ENCODE measurements at places on chromosomes 3 and 15. TPM values are rescaled to one million over a fixed set of nuclear protein-coding genes. Genes with fewer than 3 reads are reported as not detected.

GRAMD1C gene
- total RNA-seq: 2.8 TPM

GRK7 gene
- total RNA-seq: 0.12 TPM

SNX33 gene
- 16.2 TPM for total RNA-seq

CLDN18 gene
- total RNA-seq: not detected

CHD2 gene
- 50.6 TPM for total RNA-seq

RMDN3 gene
- 34.0 TPM for total RNA-seq

FAM131A gene
- 24.2 TPM for total RNA-seq

DPPA2 gene
- not detected for total RNA-seq

PLCB2 gene
- total RNA-seq: 1.3 TPM

PCOLCE2 gene
- 17.3 TPM for total RNA-seq

LSMEM2 gene
- total RNA-seq: not detected

ZNF774 gene
- total RNA-seq: 1.1 TPM

GRCh38 chr3:24151594-24151993 is 206.5 kb downstream of the NR1D2 start:
- no peak overlapping the region for H3K4me3 ChIP-seq
- peaks cover 28% of the 10 kb centered on the region for H3K4me1 ChIP-seq
- no peak for DNase-seq
- H3K36me3 ChIP-seq: no peaks in the 10 kb centered on the region
- H3K27me3 ChIP-seq: no peaks in the 10 kb centered on the region

DNA sequence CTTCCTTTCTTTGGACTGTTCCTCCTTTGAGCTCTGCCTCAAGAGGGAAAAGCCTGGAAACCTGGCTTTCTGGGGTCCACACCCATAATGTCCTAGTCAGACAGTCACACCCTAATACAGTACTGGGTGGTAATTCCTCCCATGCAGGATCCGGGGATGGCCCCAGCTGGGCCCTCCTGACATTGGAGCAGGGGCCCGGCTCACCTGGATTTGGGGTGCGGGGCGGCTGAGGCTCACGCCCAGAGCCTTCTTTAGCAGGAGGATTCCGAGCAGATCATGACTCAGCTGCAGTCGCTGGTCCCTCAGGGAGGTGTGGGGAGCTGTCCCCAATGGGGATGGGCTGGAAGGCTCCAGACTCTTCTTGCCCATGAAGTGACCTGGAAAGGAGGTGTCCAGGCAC is 1.0 kb downstream of the NMB start:
- no peak overlapping the region for H3K27ac ChIP-seq
- H3K27me3 ChIP-seq: no peaks in the 10 kb centered on the region
- H3K4me3 ChIP-seq: no peak overlapping the region
- DNase-seq: no peak

DNA sequence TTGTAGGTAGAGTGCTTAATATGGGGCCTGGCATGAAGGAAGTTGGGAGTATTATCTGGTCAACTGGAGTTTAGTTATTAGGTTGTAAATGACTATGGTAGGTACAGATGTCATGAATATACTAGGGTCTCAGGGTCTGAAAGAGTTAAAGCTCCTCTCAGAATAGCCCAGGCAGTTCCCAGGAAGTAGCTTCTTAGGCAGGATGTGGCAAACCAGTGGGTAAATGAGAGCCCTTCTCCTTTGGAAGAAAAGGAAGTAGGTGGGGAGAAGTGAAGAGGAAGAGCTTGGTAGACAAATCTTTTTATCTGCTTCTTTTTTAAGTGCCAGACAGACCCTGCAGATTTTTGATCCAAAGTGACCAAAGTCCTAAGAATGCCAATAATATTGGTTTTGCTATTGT is 24.5 kb downstream of the MAP2K1 start:
- DNase-seq: no peak
- H3K4me3 ChIP-seq: no peak overlapping the region
- H3K27me3 ChIP-seq: no peaks in the 10 kb centered on the region
- H3K36me3 ChIP-seq: peaks cover 9% of the 10 kb centered on the region
- no peak overlapping the region for H3K27ac ChIP-seq

- no peaks in the 10 kb centered on the region for H3K27me3 ChIP-seq
- DNase-seq: no peak
- no peaks in the 10 kb centered on the region for H3K36me3 ChIP-seq
- no peaks in the 10 kb centered on the region for H3K4me1 ChIP-seq
- no peak overlapping the region for H3K4me3 ChIP-seq
Measured at GRCh38 chr3:123800362-123800682, 83.8 kb downstream of the MYLK start.

DNA sequence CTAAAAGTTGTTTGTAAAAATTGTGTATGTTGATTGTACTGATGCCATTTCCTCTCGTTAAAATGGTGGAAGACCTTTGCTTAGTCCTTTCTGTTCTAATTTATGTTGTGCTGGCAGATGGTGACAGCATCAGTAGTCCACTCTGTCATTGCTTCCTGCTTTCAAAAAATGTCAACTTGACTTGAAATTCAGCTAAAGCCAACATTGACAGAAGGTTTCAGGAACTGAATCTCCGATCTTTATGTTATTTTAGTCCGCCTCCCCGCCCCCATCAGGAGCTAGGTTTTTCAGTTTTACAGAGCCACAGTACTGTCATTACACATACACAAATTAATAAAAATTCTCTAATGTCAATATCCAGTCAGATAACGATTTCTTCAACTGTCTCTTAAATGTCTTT is 1.5 kb downstream of the CEP63 start:
- no peaks in the 10 kb centered on the region for H3K27me3 ChIP-seq
- H3K36me3 ChIP-seq: no peaks in the 10 kb centered on the region
- H3K27ac ChIP-seq: no peak overlapping the region
- H3K4me1 ChIP-seq: peaks cover 33% of the 10 kb centered on the region
- peak overlapping the region; percentile 91 for H3K4me3 ChIP-seq

GRCh38 chr3:170437696-170438407 is 19.2 kb downstream of the CLDN11 start:
- no peak overlapping the region for H3K27ac ChIP-seq
- H3K4me1 ChIP-seq: peaks cover 7% of the 10 kb centered on the region
- H3K27me3 ChIP-seq: no peaks in the 10 kb centered on the region
- H3K4me3 ChIP-seq: no peak overlapping the region
- 0 out of 2 replicates have a peak, but pooled peaks cover 10% of the 10 kb centered on the region for H3K36me3 ChIP-seq

DNA sequence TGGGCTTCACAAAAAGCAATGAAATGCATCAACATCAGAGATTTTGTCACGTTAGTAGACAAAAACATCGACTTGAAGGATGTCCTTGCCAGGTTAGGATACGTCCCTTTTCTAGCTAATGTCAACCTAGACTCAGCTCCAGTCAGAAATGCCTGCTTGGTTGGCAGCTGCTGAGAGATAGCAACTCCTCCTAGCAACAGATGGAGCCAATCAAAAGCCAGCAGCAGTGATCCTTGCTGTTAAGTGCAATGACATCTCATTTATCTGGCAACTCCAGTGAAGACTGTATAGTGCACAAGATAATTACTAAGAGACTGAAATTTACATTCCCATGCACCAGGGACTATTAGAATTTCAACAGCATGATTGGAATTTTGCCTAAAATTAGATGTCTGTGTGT is 424.1 kb downstream of the FGF12 start:
- no peak overlapping the region for H3K27ac ChIP-seq
- no peak for DNase-seq
- peaks cover 4% of the 10 kb centered on the region for H3K27me3 ChIP-seq
- no peak overlapping the region for H3K4me3 ChIP-seq

DNA sequence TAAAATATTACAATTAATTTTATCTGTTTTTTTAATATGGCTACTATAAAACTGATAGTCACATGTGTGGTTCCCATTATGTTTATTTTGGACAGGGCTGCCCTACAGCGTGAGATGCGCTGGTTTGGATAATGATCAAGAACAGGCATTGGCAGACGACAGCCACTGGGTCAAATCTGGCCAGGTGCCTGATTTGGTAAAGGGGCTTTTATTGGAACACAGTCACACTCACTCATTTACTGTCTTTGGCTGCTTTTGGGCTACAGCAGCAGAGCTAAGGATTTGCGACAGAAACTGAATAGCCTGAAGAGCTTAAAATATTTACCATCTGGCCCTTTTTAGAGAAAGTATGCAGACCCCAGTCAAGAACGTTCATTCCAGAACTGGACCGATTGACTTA is 724.2 kb upstream of the CFAP20DC start:
- DNase-seq: no peak
- peaks cover 15% of the 10 kb centered on the region for H3K4me1 ChIP-seq
- no peak overlapping the region for H3K4me3 ChIP-seq
- no peaks in the 10 kb centered on the region for H3K36me3 ChIP-seq

DNA sequence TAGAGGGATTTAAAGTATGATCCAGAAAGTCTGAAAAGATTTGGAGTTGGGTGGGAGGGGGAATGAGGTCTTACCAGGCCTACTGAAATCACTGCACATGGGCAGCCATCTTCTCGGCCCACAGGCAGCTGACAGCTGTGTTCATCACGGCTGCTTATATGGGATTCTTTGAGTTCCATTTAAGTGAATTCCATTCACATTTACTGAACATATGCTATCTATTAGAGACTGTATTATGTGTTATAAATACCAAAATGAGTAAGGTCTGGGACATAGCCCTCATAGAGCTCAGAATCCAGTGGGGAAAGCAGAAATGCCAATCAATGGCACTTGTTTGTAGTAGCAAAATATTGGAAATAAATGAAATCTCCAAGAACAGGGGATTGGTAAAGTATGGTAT is 91.1 kb downstream of the TRIM42 start:
- no peaks in the 10 kb centered on the region for H3K27me3 ChIP-seq
- no peaks in the 10 kb centered on the region for H3K36me3 ChIP-seq
- H3K4me1 ChIP-seq: no peaks in the 10 kb centered on the region
- DNase-seq: no peak
- H3K27ac ChIP-seq: no peak overlapping the region

GRCh38 chr3:141426404-141427034 is 58.2 kb downstream of the ZBTB38 start:
- no peaks in the 10 kb centered on the region for H3K36me3 ChIP-seq
- no peak overlapping the region for H3K27ac ChIP-seq
- no peak overlapping the region for H3K4me3 ChIP-seq
- H3K27me3 ChIP-seq: no peaks in the 10 kb centered on the region
- no peak for DNase-seq
- H3K4me1 ChIP-seq: peaks cover 10% of the 10 kb centered on the region

- H3K36me3 ChIP-seq: no peaks in the 10 kb centered on the region
- no peak overlapping the region for H3K4me3 ChIP-seq
- no peaks in the 10 kb centered on the region for H3K27me3 ChIP-seq
- H3K27ac ChIP-seq: no peak overlapping the region
Measured at GRCh38 chr3:182784542-182784941, 8.8 kb upstream of the ATP11B start.

DNA sequence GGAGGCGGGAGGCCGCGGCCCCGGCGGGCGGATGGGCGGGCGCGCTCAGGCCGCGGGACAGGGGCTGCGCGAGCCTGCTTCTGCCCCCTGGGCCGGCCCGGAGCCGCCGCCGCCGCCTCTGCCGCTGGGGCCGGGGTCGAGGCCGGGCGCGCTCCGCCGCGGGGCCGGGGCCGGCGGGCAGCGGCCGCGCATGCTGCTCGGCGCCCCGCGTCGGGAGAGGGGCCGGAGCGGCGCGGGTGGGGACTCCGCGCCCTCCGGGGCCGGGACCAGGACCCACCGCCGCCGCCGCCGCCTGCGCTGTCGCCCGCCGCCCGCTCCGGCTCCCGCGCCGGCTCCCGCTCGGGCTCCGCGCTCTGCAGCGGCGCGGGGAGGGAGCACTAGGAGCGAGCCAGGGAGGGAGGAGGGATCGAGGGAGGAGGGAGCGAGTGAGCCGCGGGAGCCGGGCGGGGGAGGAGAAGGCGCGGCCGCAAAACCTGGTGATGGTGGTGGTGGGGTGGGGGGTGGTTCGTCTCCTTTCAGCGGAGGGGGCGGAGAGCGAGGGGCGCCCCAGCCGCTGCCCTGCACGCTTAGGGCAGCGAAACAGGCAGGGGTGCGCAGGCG is at the start of gene LINGO1:
Gene LINGO1, minus strand, starts transcription at position 379 of the 600 bp plus-strand sequence. CDS start 597 bp downstream, outside the sequence.
- 0 out of 2 replicates have a peak, but pooled peaks cover 4% of the 10 kb centered on the region for H3K4me1 ChIP-seq
- peak within 1 kb of the TSS; percentile 68 for H3K4me3 ChIP-seq
- H3K27ac ChIP-seq: no peak within 1 kb of the TSS
- H3K27me3 ChIP-seq: peaks cover 23% of the 10 kb centered on the region
- peak; percentile 6 for DNase-seq

GRCh38 chr3:105837143-105837740 is 31.6 kb downstream of the CBLB start:
- peak overlapping the region; percentile 65 for H3K27ac ChIP-seq
- no peak overlapping the region for H3K4me3 ChIP-seq
- no peak for DNase-seq

DNA sequence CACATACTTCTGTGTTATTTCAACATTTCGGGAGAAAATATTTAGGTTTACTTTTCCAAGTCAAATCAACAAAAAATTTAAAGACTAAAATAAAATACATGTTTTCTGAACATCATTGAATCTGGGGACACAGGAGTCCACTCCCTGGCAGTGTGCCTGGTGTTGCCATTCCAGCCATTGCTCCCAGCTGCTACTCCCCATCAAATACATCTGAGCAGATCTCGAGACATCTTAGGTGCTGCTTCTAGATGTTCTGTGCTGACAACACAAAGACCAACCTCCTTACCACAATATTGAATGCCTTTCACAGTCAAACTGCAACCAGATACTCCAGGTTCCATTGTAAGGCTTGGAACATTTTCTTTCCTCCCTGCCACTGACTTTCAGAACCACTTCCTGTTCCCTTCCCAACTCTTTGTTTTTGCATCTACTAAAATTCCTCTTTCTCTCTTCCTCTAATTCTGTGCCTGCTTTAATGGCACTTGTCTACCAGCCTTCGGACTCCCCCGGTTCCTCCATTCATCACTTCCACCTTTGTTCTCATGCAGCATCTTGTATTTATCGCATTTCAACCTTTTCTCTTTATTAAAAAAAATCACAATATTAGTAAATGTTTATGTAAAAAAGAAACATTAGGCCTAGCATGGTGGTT is 81.1 kb upstream of the SLC4A7 start:
- no peak overlapping the region for H3K4me3 ChIP-seq
- no peak for DNase-seq
- no peaks in the 10 kb centered on the region for H3K27me3 ChIP-seq
- H3K27ac ChIP-seq: no peak overlapping the region

DNA sequence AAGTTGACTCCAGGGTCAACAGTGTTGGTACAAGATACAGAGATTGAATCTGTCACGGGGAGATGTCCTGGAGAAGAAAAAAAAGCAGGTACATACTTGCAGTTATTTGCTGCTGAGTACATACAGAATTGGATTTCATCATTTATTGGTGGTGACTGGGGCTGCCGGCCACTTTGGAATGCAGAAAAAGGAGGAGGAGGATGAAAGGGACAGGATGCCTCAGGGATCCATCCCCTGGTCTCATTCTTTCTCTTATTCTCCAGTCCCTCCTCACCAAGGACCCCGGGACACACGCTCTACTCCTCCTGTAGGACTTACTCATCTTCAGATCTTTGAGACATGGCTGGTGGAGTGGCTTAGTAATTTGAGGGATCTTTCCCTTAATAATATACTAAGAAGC is 30.0 kb upstream of the MEIS2 start:
- no peak for DNase-seq
- H3K36me3 ChIP-seq: no peaks in the 10 kb centered on the region
- H3K4me1 ChIP-seq: no peaks in the 10 kb centered on the region
- no peak overlapping the region for H3K4me3 ChIP-seq
- no peak overlapping the region for H3K27ac ChIP-seq

- no peaks in the 10 kb centered on the region for H3K36me3 ChIP-seq
- H3K4me3 ChIP-seq: no peak overlapping the region
- H3K27me3 ChIP-seq: no peaks in the 10 kb centered on the region
- DNase-seq: no peak
Measured at GRCh38 chr3:137012097-137012501, 54.3 kb downstream of the IL20RB start.

- no peaks in the 10 kb centered on the region for H3K27me3 ChIP-seq
- no peaks in the 10 kb centered on the region for H3K4me1 ChIP-seq
- H3K27ac ChIP-seq: no peak overlapping the region
- no peak overlapping the region for H3K4me3 ChIP-seq
- DNase-seq: no peak
Measured at GRCh38 chr3:3739330-3740060, 59.7 kb upstream of the LRRN1 start.

GRCh38 chr3:107855710-107856109 is 235.1 kb downstream of the CD47 start:
- H3K4me3 ChIP-seq: no peak overlapping the region
- H3K27ac ChIP-seq: no peak overlapping the region
- peak; percentile 64 for DNase-seq
- H3K36me3 ChIP-seq: no peaks in the 10 kb centered on the region

Measured in PC-3 (cell line).